ENCODE measurements at places on chromosomes 7 and 10.

GRCh38 chr10:13247246-13247645, 13.1 kb upstream of the UCMA start:
- no peak for DNase-seq

DNA sequence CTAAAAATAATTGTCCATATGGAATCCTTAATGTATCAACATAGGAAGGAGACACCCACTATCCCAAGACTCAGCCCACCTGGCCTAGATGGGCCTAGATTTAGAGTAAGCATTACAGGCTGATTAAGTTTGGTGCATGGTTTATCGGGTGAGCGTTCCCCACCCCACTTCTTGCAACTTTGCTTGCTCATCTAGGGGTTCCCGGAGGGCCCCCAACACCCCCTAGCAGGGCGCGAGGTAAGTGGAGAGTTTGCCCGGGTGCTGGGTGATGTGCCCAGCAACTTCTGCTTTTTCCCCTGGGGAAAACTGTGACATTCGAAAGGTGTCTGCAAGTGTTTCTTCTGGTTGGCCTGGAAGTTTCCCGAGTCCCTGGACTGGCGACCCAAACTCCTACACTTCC, 31.7 kb downstream of the SKIDA1 start:
- no peak for DNase-seq

DNA sequence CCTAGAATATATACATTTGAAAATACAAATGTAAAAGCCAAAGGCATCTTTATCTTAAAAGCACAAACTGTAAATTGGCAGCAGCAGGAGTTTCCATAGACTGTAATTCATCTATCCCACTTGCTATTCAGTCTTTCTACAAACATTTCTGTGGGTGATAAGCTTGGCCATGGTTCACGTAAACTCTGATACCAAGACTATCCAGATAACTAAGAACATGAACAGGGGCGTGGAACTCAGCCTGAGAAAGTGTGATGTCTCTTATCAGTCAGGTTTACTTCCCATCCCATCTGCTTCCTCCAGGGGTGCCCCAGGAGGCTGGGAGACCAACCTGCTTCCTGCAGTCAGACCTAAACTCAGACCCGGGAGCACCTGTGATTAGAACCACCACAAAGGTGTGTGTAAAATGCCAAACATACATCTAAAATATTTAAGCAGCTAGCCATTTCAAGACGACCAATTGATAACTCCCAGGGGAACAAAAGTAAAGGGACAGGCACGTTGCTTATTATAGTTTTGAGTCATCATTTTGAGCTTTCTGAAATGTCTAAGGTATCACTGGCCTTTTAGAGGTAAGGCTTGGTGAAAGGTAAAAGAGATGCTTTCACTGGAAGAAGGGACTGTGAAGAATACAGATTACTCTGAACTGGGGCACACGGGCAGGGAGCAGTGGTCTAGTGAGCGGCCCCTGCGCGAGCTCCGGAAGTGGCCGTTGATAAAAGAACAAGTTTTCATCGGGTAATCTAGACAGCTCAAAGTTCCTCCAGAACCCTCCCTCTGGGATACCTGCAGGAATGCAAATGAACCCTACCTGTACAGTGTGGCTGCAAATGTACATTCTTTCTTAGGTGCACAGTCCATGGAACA, 51.5 kb downstream of the RSU1 start:
- DNase-seq, result no peak

- no peak for DNase-seq
Measured at GRCh38 chr7:73350306-73351068, 22.5 kb downstream of the FKBP6 start.

GRCh38 chr7:41882745-41883420, 180.0 kb upstream of the INHBA start:
- no peak for DNase-seq

GRCh38 chr10:538895-539294, 150.6 kb downstream of the DIP2C start:
- no peak for DNase-seq

DNA sequence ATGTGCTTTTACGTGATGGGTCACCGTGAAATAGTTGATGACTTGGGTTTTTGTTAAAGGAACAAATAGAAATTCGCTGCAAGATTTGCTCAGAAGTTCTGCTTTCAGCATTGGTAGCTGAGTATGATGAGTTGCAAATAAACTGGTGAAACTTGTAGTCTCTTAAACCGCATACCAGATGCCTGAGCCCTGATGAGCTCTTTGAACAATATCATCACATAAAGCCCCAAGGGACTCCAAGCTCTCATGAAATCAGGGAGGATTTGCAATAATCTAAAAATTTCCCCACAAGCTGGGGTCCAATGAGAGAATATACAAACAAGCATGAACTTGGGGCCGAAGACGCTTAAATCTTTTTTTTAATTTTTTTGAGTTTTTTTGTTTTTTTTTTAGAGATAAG, 312.4 kb downstream of the CALN1 start:
- no peak for DNase-seq

GRCh38 chr10:130023454-130024230, 59.6 kb upstream of the EBF3 start:
- no peak for DNase-seq

DNA sequence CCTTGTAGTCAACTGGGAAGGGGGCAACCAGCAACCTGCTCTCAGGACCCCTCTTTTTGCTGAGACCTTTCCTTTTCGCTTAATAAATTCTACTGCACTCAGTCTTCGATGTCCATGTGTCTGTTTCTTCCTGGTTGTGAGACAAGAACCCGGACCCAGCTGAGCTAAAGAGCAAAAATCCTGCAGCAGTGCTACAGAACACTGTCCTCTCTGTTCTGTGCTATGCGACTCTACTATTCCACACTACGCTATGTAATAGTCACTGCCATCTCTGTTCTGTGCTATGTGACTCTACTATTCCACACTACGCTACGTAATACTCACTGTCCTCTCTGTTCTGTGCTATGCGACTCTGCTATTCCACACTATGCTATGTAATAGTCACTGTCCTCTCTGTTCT, 34.3 kb downstream of the DIP2C start:
- no peak for DNase-seq

GRCh38 chr10:46227571-46227935, 59.2 kb upstream of the ANTXRL start:
- no peak for DNase-seq

DNA sequence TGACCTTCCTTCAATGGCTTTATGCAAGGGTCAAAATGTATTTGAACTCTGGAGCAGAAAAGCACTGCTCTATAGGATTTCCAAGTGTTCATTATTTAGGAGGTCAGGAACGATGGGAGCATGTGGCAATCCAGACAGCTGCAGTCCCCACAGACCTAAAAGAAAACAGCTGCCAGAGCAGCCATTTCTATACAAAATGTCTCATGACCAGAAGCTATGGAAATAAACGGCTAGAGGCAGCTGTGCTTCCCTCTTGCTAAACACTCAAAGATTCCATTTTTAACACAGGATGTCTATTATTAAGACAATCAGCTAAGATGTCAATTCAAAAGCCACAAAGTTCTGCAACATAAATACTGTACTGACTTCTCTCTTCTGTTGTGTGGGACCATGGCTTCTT, 879.1 kb upstream of the C7orf33 start:
- no peak for DNase-seq

- no peak for DNase-seq
Measured at GRCh38 chr10:52170776-52171175, 143.3 kb upstream of the DKK1 start.

- peak; percentile 77 for DNase-seq
Measured at GRCh38 chr10:80202934-80203834, 2.2 kb downstream of the ANXA11 start.

- peak; percentile 86 for DNase-seq
Measured at GRCh38 chr7:100584683-100585510, 1.0 kb downstream of the LRCH4 start.

DNA sequence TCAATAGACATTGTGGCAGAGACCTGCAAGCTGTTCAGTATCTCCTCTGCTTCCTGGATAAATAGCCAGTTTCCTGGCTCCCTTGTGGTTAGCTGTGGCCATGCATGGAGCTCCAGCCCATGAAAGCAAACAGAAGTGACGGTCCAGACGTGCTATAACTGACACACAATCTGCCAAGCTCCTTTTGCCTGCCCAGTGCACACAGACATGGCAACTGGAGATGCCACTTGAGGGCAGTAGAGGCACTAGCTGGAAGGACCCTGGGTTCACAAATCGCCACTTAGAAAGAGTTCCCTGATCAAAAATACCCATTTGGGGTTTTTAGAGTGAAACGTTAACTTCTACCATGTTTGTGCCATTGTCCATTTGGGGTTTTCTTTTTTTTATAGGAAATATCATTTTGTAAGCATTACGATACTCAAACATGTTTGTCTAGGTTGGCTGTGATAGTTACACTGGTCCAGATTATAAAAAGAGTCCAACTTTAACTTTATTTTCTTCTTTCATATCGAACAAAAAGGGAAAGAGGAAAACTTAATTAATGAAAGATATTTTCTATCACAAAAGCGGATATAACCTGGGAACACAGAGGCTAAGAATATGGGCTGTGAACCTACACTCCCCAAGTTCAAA, 31.3 kb downstream of the KIN start:
- DNase-seq, result peak; percentile 27

DNA sequence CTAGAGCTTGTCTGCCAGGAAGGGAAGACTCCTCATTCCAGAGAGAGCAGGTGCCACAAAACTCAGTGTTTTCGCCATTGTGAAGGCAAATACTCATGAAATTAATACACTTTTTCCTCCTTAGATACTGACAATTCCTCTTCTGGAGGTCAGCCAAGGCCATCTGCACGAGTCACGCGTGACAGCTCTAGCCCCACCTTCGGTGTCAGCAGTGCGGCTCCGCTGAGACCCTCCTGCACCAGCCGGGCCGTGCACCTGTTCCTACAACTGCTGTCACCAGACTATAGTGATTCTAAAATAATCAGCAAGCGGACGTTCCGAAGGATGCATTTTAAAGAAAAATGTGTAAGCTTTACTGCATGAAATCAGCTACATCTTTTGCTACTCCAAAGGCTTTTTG, 127.7 kb downstream of the DIP2C start:
- DNase-seq, result no peak

DNA sequence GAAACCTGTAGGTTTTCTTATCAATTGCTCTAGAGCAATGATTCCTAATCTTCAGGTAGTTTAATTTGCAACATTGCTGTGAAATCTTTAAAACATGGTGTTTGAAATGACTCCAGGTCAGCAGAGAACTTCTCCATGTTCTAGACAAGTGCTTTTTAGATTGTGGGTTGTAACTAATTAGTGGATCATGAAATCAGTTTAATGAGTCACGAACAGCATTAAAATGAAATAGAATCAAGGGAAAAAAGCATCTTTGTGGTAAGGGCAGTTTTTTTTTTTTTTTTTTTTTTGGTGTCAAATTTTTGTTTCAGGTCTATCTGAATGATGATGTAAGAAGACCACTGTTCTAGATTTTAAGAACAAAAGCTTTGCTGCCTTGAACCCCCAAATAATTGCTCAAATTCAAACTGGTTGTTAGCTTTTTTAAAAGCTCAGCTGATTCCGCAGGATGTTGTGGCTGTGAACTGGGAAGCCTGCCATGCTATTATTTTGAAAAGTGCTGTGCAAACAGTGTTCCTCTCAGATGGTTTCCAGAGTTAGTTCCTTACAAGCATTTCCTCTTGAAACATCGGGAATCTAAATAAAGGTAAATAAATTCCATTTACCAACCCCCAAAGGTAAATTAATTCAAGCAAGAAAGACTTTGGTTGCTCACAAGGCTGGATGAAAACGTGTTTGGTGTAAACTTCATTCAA, 13.1 kb upstream of the PDK4 start:
- peak; percentile 61 for DNase-seq

- no peak for DNase-seq
Measured at GRCh38 chr7:18689551-18689950, 194.0 kb downstream of the HDAC9 start.

DNA sequence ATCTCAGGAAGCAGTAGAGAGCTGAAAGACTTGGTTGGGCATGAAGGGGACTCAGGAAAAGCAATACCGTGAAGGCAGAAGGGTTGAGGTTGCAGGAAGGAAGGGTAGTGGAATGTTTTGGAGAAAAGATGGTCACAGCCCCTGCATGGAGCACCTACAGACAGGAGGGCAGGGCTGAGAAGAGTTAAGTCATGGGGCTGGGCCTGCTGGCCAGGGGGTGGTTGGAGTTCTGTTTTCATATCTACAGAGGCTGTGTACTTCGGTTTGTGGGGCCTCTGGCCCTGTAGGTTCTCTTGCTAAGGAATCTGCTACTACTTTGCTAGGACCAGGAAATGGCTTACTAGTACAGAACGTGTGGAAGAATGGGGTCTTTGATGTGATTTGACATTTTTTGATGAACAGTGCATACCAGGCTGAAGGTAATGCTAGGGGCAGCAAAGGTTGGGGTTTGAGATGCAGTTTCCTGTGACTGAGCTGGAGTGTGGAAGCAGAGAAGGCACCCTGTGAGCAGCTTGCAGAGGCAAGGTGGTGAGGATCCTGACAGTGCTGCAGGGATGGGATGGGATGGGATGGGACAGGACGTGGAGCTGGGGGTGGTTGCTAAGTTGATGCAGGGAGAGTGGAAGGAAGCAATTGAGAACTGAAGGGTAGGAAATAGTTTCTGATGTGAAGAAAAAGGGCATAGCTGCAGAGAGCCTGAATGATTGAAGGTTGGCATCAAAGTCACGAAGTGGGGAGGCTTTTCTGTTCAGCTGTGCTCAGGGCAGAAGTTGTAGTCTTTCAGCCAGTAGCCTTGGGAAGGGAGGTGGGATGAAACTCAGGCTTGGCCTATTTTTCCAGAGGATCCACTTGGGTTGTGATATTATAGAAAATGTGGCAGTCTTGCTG, 7.8 kb downstream of the RPS24 start:
- no peak for DNase-seq

GRCh38 chr10:91389636-91390512, 20.3 kb upstream of the HECTD2 start:
- no peak for DNase-seq

Data from thyroid gland (tissue), 4 donors.